ENCODE measurements at places on chromosomes 5 and 9.
A peak's percentile ranks its signal among the peaks of the same experiment; 100 is the strongest.

GRCh38 chr5:32848681-32849080, 137.6 kb downstream of the NPR3 start:
- no peaks in the 10 kb centered on the region for H3K36me3 ChIP-seq
- no peaks in the 10 kb centered on the region for H3K4me1 ChIP-seq
- H3K4me3 ChIP-seq = no peak overlapping the region
- H3K27ac ChIP-seq = no peak overlapping the region
- H3K27me3 ChIP-seq = no peaks in the 10 kb centered on the region

DNA sequence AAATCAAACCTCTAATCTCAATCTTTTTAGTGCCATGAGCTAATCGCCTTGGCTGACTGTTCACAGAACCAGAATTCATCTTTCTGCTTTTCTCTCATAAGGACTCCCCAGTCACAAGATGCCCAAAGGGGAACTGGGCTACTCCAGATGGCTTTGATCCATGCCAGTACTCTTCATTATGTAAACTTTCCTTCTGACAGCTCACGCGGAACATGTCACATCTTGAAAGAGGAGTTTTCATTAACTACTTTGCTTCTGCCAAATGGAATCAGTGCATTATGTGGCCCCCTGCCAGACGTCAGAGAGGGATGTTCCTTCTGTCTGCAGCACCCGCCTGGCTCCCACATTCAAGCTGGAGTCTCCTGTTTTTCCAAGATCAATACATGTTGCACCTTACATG, 142.1 kb upstream of the NMUR2 start:
- no peaks in the 10 kb centered on the region for H3K36me3 ChIP-seq
- no peak overlapping the region for H3K27ac ChIP-seq
- no peaks in the 10 kb centered on the region for H3K27me3 ChIP-seq
- H3K4me3 ChIP-seq = no peak overlapping the region

- no peak overlapping the region for H3K4me3 ChIP-seq
- H3K27me3 ChIP-seq = no peaks in the 10 kb centered on the region
- no peaks in the 10 kb centered on the region for H3K4me1 ChIP-seq
- peak; percentile 34 for DNase-seq
- peaks cover 99% of the 10 kb centered on the region for H3K36me3 ChIP-seq
These were observed 23.9 kb downstream of the SECISBP2 start for GRCh38 chr9:89342213-89342612.

DNA sequence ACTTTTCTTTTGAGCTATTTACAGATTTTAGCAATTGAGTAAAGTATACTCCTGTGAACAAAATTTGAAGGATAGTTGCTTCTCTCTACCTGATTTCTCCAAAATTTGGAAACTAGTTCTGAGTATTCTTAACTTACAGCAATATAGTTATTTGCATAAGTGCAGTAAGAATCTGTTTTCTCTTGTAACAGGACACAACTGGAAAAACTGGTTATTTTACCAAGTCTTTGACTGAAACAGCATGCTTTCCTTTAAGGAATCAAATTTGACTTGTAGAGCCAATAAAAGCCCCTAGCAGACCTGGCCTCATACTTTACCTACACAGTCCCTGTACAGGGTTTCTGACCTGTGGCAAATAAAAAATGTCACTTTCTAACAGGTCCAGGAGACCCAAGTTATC, 301.9 kb upstream of the POU5F2 start:
- peaks cover 3% of the 10 kb centered on the region for H3K36me3 ChIP-seq
- H3K4me1 ChIP-seq = no peaks in the 10 kb centered on the region
- no peak overlapping the region for H3K4me3 ChIP-seq
- DNase-seq = no peak

- no peaks in the 10 kb centered on the region for H3K27me3 ChIP-seq
- DNase-seq = no peak
- H3K36me3 ChIP-seq = no peaks in the 10 kb centered on the region
- H3K27ac ChIP-seq = peak overlapping the region; percentile 65
These were observed 147.5 kb downstream of the GNAQ start for GRCh38 chr9:77883846-77884771.

GRCh38 chr9:34413231-34413852, 36.6 kb upstream of the MYORG start:
- no peaks in the 10 kb centered on the region for H3K36me3 ChIP-seq
- DNase-seq = no peak
- H3K4me3 ChIP-seq = no peak overlapping the region
- H3K27ac ChIP-seq = no peak overlapping the region

- H3K36me3 ChIP-seq = no peaks in the 10 kb centered on the region
- no peak overlapping the region for H3K27ac ChIP-seq
- no peaks in the 10 kb centered on the region for H3K4me1 ChIP-seq
- no peak overlapping the region for H3K4me3 ChIP-seq
- DNase-seq = no peak
- no peaks in the 10 kb centered on the region for H3K27me3 ChIP-seq
These were observed 452.9 kb upstream of the DMAC1 start for GRCh38 chr9:8252445-8252844.

DNA sequence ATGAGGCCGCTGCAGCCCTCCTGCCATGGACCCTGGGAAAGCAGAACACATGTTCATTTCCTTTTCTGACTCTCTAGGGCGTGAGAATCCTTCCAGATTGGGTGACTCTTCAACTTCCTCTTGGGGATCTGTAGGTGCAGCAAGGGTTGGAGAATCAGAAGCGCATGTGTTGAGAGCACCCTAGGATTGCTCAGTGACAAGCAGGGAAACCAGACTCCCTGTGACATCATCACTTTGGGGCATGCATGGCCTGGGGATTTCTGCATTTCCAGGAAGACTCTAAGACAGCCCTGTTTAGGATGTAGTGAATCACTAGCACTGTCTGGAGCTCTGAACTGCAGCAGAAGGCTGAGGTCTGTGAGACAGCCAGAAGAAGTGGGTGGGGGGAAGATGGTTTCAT, 15.1 kb upstream of the LCP2 start:
- H3K36me3 ChIP-seq = no peaks in the 10 kb centered on the region
- no peaks in the 10 kb centered on the region for H3K27me3 ChIP-seq
- H3K4me3 ChIP-seq = no peak overlapping the region
- peaks cover 49% of the 10 kb centered on the region for H3K4me1 ChIP-seq
- no peak overlapping the region for H3K27ac ChIP-seq

- H3K4me1 ChIP-seq = no peaks in the 10 kb centered on the region
- no peak for DNase-seq
- H3K4me3 ChIP-seq = no peak overlapping the region
- no peaks in the 10 kb centered on the region for H3K36me3 ChIP-seq
These were observed 394.8 kb downstream of the CSNK1G3 start for GRCh38 chr5:123906698-123907295.

GRCh38 chr5:146836226-146836842, 42.2 kb downstream of the PPP2R2B start:
- H3K27ac ChIP-seq = no peak overlapping the region
- H3K4me3 ChIP-seq = no peak overlapping the region
- no peak for DNase-seq
- no peaks in the 10 kb centered on the region for H3K27me3 ChIP-seq
- H3K36me3 ChIP-seq = no peaks in the 10 kb centered on the region

- H3K27ac ChIP-seq = no peak overlapping the region
- H3K4me3 ChIP-seq = no peak overlapping the region
- no peaks in the 10 kb centered on the region for H3K36me3 ChIP-seq
- no peaks in the 10 kb centered on the region for H3K27me3 ChIP-seq
- H3K4me1 ChIP-seq = no peaks in the 10 kb centered on the region
These were observed 26.7 kb downstream of the GARNL3 start for GRCh38 chr9:127291246-127291778.

DNA sequence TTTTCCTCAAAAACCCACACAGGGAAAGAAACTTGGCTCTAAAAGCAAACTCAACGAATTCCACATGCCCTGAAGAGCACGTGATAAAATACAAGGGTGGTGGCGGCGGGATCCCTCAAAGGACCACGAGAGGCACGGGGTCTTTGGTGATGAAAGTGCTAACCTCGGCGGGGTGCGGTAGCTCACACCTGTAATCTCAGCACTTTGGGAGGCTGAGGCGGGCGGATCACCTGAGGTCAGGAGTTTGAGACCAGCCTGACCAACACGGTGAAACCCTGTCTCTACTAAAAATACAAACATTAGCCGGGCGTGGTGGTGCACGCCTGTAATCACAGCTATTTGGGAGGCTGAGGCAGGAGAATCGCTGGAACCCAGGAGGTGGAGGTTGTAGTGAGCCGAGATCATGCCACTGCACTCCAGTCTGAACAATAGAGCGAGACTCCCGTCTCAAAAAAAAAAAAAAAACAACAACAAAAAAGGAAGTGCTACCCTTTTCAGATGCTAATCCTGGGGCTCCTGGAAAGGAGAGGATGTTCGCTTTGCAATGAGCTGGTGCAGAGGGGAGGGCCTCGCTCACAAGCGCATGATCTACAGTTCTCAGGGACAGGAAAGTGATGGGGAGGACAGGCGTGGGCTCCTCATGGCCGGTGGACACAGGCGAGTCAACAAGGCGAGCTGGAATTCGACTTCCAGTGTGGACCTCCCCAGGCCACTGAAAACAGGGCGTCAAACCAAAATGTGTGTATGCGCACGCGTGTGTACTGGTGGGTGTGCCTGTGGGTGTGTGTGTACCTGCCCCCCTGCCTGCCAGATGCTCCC, 54.1 kb downstream of the USP20 start:
- no peak for DNase-seq
- H3K4me3 ChIP-seq = no peak overlapping the region
- H3K27me3 ChIP-seq = no peaks in the 10 kb centered on the region
- peaks cover 88% of the 10 kb centered on the region for H3K4me1 ChIP-seq
- peaks cover 10% of the 10 kb centered on the region for H3K36me3 ChIP-seq

GRCh38 chr5:67019065-67019845, 177.3 kb downstream of the CD180 start:
- no peaks in the 10 kb centered on the region for H3K36me3 ChIP-seq
- no peaks in the 10 kb centered on the region for H3K27me3 ChIP-seq
- no peak for DNase-seq
- H3K4me1 ChIP-seq = peaks cover 47% of the 10 kb centered on the region
- H3K4me3 ChIP-seq = no peak overlapping the region
- no peak overlapping the region for H3K27ac ChIP-seq

DNA sequence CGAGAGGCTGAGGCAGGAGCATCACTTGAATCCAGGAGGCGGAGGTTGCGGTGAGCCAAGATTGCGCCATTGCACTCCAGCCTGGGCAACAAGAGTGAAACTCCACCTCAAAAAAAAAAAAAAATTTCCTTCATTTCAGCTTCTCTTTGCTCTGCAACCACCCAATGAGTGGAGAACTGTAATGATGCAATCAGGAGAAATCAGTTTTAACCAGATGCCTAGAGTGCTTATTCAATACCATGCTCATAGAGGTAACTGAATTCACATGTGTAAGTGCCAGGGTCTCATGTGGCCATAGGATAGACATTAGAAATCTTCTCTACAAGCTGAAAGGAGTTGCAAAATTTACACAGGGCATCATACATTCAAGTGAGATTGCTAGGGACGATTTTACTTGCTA, 70.6 kb downstream of the HMHB1 start:
- H3K4me1 ChIP-seq = peaks cover 16% of the 10 kb centered on the region
- no peak overlapping the region for H3K27ac ChIP-seq
- no peaks in the 10 kb centered on the region for H3K27me3 ChIP-seq
- H3K4me3 ChIP-seq = no peak overlapping the region
- no peak for DNase-seq

GRCh38 chr5:151178777-151179488, 21.4 kb upstream of the ANXA6 start:
- peak; percentile 81 for DNase-seq
- H3K36me3 ChIP-seq = peaks cover 64% of the 10 kb centered on the region
- peaks cover 11% of the 10 kb centered on the region for H3K4me1 ChIP-seq
- H3K27me3 ChIP-seq = no peaks in the 10 kb centered on the region

- H3K27ac ChIP-seq = no peak overlapping the region
- no peak for DNase-seq
- no peaks in the 10 kb centered on the region for H3K27me3 ChIP-seq
- H3K36me3 ChIP-seq = no peaks in the 10 kb centered on the region
- no peaks in the 10 kb centered on the region for H3K4me1 ChIP-seq
- H3K4me3 ChIP-seq = no peak overlapping the region
These were observed 70.2 kb downstream of the BASP1 start for GRCh38 chr5:17287501-17288155.

DNA sequence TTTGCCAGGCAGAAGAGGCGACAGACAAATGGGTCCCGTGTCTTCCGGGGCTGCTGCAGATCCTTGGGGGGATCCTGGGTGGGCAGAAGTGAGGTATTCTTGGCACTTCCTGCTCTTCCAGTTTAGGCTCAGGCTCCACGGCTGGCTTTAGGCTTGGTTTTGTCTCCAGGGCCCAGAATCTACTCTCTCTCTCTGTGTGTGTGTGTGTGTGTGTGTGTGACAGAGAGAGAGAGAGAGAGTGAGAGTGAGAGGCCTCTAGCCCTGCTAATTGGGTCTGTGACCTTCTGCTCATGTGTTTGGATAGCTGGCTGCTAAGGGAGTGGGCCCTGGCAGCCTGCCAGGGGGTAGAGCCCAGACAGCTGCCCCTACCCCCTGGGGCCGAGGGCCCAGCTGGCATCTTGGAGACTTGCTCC, 39.3 kb downstream of the CRB2 start:
- no peaks in the 10 kb centered on the region for H3K27me3 ChIP-seq
- no peaks in the 10 kb centered on the region for H3K4me1 ChIP-seq
- no peak for DNase-seq
- no peak overlapping the region for H3K4me3 ChIP-seq

DNA sequence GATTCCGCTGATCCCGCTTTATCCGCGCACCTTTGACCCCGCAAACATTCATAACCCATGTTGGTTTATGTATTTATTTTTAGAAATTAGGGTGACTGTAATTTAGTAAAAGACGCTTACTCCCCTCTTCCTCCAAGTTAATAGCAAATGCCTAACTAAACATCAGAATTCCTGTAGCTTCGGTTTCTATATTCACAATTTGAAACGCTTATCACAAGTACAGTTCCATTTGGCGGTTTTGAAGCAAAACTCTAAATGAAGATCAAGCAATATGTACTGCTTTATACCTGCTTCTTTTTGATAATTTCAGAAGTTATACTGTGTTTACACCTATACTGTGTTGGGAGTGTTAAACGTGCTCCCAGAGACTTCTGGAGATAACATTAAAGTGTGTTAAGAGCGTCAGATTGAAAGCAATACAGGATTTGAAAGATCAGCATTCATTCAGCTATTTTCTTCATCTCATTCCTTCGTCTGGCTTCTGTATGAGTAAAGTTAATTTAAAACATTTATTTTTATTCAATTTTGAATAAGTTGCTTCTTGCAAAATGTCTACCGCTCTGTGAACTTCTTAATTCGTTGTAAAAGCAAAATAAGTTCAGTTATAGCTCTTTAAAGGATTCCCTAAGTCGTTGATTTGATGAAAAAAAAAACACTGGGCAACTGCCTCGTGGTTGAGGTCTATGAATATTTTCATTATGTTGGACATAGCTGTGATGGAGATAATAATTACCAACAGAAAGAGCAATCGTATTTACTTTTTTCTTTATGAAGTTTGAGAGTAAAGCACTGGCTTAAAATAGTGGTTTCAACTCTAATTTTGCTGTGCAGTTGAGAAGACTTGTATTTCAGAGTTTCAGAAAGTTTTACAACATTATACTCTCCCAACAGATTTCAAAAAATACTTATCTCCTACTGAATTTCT, 2.5 kb downstream of the PRDM6 start:
- H3K36me3 ChIP-seq = no peaks in the 10 kb centered on the region
- H3K27me3 ChIP-seq = no peaks in the 10 kb centered on the region
- peaks cover 37% of the 10 kb centered on the region for H3K4me1 ChIP-seq
- H3K27ac ChIP-seq = no peak overlapping the region
- no peak overlapping the region for H3K4me3 ChIP-seq
- DNase-seq = no peak

Measured in esophagus muscularis mucosa (tissue), 4 donors.